ENCODE measurements at places on chromosomes 13 and 19. TPM values are rescaled to one million over a fixed set of nuclear protein-coding genes. Genes with fewer than 3 reads are reported as not detected.

GRCh38 chr19:41957161-41957837, 1.8 kb downstream of the RABAC1 start:
- H3K27me3 ChIP-seq = no peaks in the 10 kb centered on the region
- no peak for DNase-seq
- peaks cover 5% of the 10 kb centered on the region for H3K4me1 ChIP-seq

DNA sequence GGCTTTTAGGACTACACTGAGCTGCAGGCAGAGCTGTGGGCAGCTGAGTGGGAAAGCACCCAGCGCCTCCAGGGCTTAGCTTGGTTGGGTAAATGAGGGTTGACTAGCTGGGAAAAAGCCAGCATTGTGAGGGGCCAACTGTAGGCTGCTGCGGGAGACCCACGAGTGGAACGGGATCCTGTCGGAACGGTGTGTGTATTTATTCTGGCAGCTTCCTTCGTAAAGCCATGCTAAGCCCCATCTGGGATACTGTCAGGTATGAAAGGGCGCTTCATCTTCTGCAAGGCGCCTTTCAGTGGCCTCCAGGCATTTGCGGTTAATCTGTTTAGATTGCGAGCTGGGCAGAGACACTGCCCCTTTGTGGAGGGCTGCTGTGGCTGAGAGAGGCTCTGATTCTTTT, 39.5 kb upstream of the CNMD start:
- no peaks in the 10 kb centered on the region for H3K4me1 ChIP-seq
- H3K4me3 ChIP-seq = no peak overlapping the region
- no peaks in the 10 kb centered on the region for H3K27me3 ChIP-seq
- H3K36me3 ChIP-seq = no peaks in the 10 kb centered on the region
- H3K27ac ChIP-seq = no peak overlapping the region

- DNase-seq = no peak
- H3K4me1 ChIP-seq = no peaks in the 10 kb centered on the region
- peaks cover 6% of the 10 kb centered on the region for H3K27me3 ChIP-seq
Measured at GRCh38 chr13:51938454-51938853, 72.8 kb downstream of the ATP7B start.

The SPTBN4 gene
- 2.8 TPM for total RNA-seq

DNA sequence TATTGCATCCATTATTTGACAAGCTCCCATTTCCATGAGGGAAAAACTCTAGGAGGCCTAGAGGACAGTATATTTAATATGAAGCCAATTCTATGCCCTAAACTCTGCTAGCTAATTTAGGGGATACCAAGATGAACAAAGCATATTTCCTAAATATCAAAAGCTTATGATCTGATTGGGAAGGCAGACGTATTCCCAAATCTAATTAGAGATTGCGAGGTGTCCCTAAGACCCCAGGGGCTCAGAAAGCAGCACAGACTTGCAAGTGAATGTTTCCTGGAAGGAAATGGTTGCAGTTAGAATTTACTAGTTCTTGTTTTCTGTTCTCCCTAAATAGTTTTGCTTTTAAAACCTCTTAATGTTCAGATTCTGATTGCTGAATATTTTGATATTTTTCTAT, 30.7 kb downstream of the NDFIP2 start:
- no peaks in the 10 kb centered on the region for H3K27me3 ChIP-seq
- H3K4me3 ChIP-seq = no peak overlapping the region
- H3K27ac ChIP-seq = no peak overlapping the region
- no peak for DNase-seq

DNA sequence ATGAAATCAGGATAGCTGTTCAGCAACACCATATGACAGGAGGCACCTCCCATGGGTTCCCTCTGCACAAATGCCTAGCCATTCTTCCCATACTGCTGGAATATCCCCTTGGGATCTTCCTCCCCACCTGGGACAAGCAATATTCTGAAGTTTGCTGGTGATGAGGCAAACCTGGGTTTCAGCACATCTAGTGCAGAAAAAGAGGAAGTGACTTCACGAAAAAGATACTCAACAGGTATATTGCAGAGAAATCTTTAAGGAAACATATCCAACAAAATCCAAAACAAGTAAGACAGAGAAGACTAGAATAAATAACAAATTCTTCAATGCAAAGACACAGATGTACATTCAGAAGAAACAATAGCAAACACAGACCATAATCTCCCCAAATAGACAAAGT, 1497.0 kb downstream of the PCDH9 start:
- H3K27me3 ChIP-seq = no peaks in the 10 kb centered on the region
- H3K4me1 ChIP-seq = no peaks in the 10 kb centered on the region
- H3K4me3 ChIP-seq = no peak overlapping the region
- H3K27ac ChIP-seq = no peak overlapping the region

DNA sequence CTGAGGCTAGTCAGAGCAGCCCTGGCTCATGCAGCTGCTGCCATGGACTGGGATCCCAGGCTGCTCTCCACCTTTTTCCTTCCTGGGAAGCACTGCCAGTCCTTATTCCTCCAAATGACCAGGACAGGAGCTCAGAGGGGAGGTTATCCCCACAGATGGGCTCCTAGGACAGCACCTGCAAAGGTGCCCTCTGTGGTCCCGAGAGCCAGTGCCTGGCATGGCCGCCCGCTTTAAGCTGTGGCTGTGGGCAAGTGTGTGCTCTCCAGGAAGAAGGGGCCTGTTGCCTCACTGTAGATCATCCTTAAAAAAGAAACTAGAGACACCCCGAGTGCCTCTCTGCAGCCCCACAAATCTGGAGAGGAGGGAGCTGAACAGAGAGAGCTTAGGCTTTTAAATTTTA, 83.6 kb downstream of the C1QTNF9 start:
- H3K27ac ChIP-seq = no peak overlapping the region
- DNase-seq = no peak
- no peaks in the 10 kb centered on the region for H3K27me3 ChIP-seq
- H3K36me3 ChIP-seq = no peaks in the 10 kb centered on the region
- no peak overlapping the region for H3K4me3 ChIP-seq
- no peaks in the 10 kb centered on the region for H3K4me1 ChIP-seq

DNA sequence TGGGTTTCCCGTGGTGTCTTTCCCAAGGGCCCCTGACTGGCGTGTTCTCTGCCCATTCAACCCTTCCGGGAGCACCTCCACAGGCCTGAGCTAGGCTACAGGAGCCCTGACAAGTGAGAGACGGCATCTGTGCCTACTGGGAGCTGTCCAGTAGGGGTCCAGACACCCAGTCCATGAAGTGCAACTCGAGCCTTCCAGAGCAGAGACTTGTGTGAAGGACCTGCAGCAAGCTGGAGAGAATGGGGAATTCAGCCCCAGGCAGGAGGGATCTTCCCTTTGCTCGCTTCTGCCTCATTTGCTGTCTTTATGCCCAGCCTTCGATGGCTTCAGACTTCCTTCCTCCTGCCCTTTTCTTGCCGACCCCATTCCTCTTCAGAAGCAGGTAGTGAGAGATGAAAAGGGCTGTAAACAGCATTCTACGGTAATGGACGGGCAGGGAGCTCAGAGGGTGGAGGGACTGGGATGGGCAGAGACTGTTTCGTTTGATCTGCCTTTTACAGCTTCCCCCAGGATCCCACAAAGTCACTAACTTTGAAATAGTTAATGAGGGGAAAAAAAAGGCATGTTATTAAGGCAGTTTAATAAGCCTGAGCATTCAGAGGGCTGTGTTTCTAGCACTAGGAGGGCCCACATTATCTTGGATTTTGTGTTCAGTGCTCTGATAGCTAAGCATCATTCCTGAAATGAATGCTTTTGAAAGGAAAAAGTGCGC, 327.6 kb downstream of the FGF9 start:
- no peak overlapping the region for H3K4me3 ChIP-seq
- DNase-seq = no peak
- H3K27ac ChIP-seq = no peak overlapping the region
- H3K4me1 ChIP-seq = no peaks in the 10 kb centered on the region
- no peaks in the 10 kb centered on the region for H3K36me3 ChIP-seq

The KLC3 gene
- total RNA-seq = not detected

The CPB2 gene
- total RNA-seq = not detected

DNA sequence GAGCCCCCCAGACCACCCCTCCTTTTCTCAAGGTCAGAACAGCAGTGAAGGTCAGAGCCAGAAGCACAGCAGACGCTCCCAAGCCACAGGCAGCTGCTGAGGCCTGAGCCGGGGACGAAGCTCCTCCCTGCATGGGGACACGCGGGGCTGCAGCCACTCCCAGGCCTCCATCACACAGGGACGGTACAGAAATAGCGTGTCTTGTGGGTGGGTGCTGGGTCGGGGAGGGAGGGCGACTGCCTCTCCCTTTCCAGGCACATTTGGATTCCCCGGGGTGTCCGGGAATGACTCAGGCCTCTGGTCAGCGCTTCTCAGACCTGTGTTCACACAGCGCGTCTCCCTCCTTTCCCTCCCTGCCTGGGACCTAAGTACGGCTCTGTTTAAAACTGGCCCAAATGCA, 33.2 kb downstream of the RASA3 start:
- DNase-seq = peak; percentile 94
- no peak overlapping the region for H3K4me3 ChIP-seq
- peaks cover 12% of the 10 kb centered on the region for H3K4me1 ChIP-seq
- peak overlapping the region; percentile 23 for H3K27ac ChIP-seq

All from GM23248 (cell line).